ENCODE measurements at places on chromosomes 13 and 19. TPM values are rescaled to one million over a fixed set of nuclear protein-coding genes. Genes with fewer than 3 reads are reported as not detected.

The MVB12A gene
- polyA plus RNA-seq = 66.8 TPM

The DZIP1 gene
- polyA plus RNA-seq = 2.1 TPM

The ZNF304 gene
- polyA plus RNA-seq = 2.2 TPM

The UHRF1 gene
- polyA plus RNA-seq = 7.8 TPM

The ZNF471 gene
- polyA plus RNA-seq = 2.2 TPM

The ACTL9 gene
- polyA plus RNA-seq = not detected

The ZNF90 gene
- polyA plus RNA-seq = 2.3 TPM

The ANGPTL8 gene
- polyA plus RNA-seq = not detected

The ZNF541 gene
- polyA plus RNA-seq = 0.06 TPM

The LRRC4B gene
- polyA plus RNA-seq = 0.65 TPM

The SMAD9 gene
- polyA plus RNA-seq = 0.51 TPM

The TMEM143 gene
- 9.1 TPM for polyA plus RNA-seq

The SIGLEC10 gene
- 0.79 TPM for polyA plus RNA-seq

The NOSIP gene
- 57.9 TPM for polyA plus RNA-seq

The PRR22 gene
- polyA plus RNA-seq = 8.0 TPM

The KLF1 gene
- polyA plus RNA-seq = not detected

The GADD45GIP1 gene
- 57.0 TPM for polyA plus RNA-seq

The COQ8B gene
- 18.4 TPM for polyA plus RNA-seq

The ZNF844 gene
- 2.0 TPM for polyA plus RNA-seq

The ATXN8OS gene
- not detected for polyA plus RNA-seq

The CEACAM8 gene
- polyA plus RNA-seq = not detected

The DNAAF3 gene
- 0.44 TPM for polyA plus RNA-seq
